ENCODE measurements at places on chromosomes 6 and 20.
A peak's percentile ranks its signal among the peaks of the same experiment; 100 is the strongest.

DNA sequence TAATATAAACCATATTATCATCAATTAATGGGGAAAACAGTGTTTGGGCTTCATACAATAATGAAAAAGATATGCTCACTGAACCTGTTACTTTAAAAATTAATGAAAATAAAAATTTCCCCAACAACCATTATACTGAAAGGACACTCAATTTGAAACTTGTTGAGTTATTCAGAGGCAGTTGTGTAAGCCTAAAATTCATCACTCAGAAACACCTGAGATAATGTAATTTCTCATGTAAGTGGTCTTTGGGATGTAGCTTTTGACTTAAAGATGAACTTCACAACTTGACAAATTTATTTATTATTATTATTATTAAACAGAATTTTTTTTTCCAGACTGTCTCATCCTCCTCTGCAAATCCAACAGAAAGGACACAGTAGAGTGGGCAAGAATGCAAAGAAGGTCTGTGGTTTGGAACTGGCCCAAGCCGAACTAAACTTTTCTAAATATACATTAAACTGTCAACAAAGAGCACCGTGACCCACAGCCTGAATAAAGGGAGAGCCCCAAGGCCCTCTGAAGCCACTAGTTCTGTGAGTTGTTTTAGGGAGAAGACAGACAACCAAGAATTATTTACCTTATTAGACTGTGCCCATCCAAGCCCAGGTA, 32.2 kb upstream of the HEY2 start:
- DNase-seq, result no peak

DNA sequence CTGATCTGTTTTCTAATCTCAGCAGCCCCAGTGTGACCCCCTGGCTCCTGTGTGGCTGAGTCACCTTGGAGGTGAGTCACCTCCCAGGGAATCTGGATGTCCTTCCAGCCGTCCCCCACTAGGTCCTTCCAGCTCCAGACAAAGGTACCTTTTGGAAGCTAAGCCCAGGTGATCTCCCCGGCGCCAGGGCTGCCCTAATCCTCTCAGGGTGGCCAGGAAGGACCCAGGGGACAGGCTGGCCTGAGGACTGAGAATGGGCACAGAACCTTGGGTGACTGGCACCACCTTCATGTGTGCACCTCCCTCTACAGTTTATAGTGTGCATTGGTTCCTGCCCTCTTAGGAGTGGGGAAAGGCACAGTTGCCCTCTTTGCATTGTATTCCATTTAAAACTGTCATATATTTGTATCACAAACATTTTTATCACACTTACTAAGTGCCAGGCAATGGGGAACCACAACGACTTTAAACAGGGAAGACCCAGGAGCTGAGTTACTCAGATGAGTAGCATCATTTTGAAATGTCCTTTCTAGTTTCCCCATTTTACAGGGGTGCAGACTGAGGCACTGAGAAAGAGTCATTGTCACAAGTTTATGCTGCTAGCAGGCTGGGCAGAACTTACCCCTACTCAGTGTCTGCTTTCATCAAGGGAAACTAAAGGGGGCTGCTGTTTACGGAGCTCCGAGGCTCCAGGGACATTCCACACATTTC, 2.6 kb upstream of the BPIFB4 start:
- DNase-seq, result peak; percentile 25

DNA sequence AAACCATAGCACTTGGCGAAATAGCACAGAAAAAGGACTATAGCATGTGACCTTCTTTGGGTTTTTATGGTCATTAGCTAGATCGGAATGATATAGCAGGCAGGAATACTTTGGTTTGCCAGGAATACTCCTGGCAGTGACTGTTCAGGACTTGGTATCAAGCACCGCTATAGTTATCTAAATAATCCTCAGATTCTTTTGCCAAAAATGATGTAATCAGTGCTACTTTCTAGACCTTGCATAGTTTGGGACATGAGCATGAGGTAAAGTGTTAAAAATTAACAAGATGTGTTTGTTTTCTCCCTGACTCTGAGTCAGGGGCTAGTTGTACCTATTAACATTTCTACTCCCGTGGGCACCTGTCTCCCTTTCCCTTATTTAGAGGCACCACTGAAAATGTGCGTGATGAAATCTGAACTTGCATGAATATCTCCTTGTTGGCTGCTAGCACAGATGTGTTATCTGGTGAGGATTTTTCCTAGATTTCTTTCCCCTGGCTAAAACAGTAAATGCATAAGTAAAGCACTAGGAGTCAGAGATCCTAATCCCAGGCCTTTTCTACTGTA, 511.0 kb downstream of the CDKAL1 start:
- no peak for DNase-seq

GRCh38 chr20:61966492-61967244, 99.0 kb downstream of the TAF4 start:
- DNase-seq, result no peak

DNA sequence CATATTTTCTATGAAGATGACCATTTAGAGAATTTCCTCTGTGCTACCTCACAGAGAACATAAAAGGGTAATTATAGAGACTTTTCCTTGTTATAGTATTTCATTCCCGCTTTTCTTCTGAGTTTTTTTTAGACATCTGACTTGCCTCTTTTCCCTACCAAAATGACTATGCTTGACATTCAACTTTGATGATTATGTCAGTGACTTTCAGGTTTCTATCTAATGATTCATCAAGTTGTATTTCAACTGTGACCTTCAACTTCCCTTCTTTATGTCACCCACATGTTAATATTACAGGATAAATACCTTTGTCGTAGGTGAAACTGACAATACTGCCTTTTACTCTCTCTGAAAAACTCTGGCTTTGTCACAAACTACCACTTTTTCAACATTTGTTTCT, 95.3 kb downstream of the MLIP start:
- no peak for DNase-seq

DNA sequence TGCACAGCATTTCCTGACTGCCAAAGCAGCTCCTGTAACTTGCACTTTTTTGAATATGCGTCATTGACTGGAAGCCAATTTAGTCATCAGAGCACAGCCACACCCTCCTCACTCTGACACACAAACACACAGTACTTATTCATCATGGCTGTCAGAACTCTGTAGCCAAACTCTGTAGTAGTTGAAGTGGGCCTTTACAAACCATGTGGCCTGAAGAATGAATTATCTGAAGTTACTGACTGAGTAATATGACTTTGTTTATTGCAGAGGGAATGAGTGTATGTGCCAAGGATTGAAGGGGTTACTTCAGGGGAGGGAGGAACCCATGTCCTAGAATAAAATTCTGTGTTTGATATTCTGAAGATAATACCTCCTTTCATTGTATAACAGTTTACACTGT, 102.7 kb downstream of the FIG4 start:
- DNase-seq, result no peak

- no peak for DNase-seq
Measured at GRCh38 chr6:81253821-81254220, 498.7 kb downstream of the TENT5A start.

GRCh38 chr6:131740161-131740560, 29.3 kb upstream of the CTAGE9 start:
- no peak for DNase-seq

All from HEK293T (cell line).